ENCODE measurements at places on chromosomes 16 and 17. TPM values are rescaled to one million over a fixed set of nuclear protein-coding genes. Genes with fewer than 3 reads are reported as not detected.

The SYT17 gene
- under 0.01 TPM for total RNA-seq

The DLG4 gene
- 6.7 TPM for total RNA-seq

The MRPL12 gene
- total RNA-seq = 220 TPM

The HEATR9 gene
- not detected for total RNA-seq

The KRTAP9-4 gene
- total RNA-seq = not detected

The PAM16 gene
- total RNA-seq = 41.7 TPM

The KRTAP2-1 gene
- not detected for total RNA-seq

The ACSM3 gene
- total RNA-seq = 2.9 TPM

The CARD14 gene
- total RNA-seq = 0.13 TPM

The SLC25A39 gene
- 149 TPM for total RNA-seq

The TCAP gene
- 0.16 TPM for total RNA-seq

The TBC1D3G gene
- not detected for total RNA-seq

The INTS2 gene
- 7.9 TPM for total RNA-seq

The ERAL1 gene
- 71.6 TPM for total RNA-seq

The ZP2 gene
- total RNA-seq = not detected

The TUBG2 gene
- 17.1 TPM for total RNA-seq

The CAMTA2 gene
- 21.5 TPM for total RNA-seq

The RAC3 gene
- total RNA-seq = 82.3 TPM

Measured in mesangial cell (primary cell).